SW480 (cell line): ENCODE measurements at places on chromosomes 12 and 14.
A peak's percentile ranks its signal among the peaks of the same experiment; 100 is the strongest.

GRCh38 chr14:102593061-102593824 is 794 bp downstream of the RCOR1 start:
- peak; percentile 62 for DNase-seq

DNA sequence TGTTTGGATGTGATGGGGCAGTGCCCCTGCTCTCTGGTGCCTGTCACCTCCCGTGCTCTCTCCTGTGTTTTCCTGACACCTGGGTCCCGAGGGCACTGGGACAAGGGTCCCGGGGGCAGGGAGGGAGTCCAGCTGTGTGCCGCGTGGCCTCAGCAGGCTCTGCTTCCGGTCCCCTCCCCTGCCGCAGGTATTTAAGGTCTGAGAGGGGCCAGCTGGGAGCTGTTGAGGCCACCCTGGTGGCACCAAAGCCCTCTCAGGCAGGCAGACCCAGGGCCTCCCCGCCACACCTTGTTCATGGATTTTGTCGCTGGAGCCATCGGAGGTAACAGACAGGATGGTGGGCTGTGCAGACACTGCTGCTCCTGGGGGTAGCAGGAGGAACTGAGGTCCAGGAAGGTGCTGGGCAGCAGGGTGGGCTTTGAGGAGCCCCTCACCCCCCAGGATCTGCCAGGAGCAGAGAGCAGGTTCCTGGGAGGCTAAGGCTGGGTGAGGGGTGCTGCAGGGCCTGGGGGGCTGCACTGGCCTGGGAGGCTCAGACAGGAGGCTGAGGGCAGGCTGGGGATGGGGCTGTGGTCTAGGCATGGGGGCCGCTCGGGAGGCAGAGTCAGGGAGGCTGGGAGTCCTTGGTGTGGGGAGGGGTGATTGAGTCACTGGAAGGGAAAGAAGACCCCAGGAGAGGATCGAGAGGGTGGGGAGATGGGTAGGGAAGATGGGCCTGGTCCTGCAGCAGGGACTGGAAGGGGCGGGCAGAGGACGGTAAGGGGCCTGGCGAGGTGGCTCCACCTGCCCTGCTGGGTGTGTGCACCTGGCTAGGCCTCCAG is at the start of gene SLC25A47:
SLC25A47 (plus strand) TSS at position 219 of the 821 bp plus-strand sequence; CDS start at position 295, 76 bp downstream.
- no peak for DNase-seq

- peak; percentile 63 for DNase-seq
Observed at GRCh38 chr12:7439579-7440505, 4.1 kb downstream of the CD163L1 start.

- DNase-seq = no peak
Observed at GRCh38 chr12:111471236-111471635, 65.5 kb downstream of the SH2B3 start.

DNA sequence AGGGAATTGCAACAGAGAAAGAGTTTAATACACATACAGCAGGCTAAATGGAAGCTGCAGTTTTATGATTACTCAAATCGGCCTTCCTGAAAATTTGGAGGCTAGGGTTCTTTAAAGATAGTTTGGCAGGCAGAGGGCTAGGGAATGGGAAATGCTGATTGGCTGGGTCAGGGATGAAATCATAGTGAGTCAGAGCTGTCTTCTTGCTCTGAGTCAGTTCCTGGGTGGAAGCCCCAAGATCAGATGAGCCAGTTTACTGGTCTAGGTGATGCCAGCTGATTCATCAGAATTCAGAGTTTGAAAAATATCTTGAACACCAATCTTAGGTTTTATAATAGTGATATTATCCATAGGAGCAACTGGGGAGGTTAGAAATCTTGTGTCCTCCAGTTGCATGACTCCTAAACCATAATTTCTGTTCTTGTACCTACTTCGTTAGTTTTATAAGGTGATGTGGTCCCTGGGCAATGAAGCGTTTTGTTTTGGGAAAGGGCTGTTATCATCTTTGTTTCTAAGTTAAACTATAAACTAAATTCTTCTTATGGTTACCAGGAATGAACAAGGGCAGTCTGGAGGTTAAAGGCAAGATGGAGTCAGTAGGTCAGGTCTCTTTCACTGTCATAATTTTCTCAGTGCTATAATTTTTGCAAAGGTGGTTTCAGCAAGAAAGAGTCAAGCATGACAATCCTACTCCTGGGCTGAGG is 257.8 kb upstream of the CCDC196 start:
- DNase-seq = no peak
